Stimulated activated CD8-positive, alpha-beta memory T cell treated with anti-CD3 and anti-CD28 coated beads, Interleukin-7, amount 100 ng/mL, for 48 hours (primary cell): ENCODE measurements at places on chromosomes 5 and 9.

GRCh38 chr9:87167582-87167981 lies 220.3 kb upstream of the GAS1 start:
- DNase-seq = no peak

DNA sequence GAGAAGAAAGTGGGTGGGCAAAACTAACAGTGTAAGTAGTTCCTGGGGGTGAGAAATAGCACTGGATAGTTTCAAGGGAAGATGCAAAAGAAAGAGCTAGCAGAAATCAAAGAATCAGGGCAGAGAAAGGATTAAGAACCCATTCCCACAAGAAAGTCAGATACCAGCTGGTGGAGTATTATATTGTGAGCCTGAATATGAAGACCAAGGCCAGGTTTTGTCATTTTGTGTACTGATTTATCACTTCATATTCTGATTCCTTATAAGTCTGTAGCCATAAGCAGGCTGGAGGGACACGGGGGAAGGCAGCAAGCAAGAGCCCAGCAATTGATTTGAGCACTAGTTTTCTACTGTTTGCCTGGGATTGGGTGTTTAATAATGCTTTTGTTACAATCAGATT lies 80.2 kb downstream of the FREM1 start:
- DNase-seq = no peak

DNA sequence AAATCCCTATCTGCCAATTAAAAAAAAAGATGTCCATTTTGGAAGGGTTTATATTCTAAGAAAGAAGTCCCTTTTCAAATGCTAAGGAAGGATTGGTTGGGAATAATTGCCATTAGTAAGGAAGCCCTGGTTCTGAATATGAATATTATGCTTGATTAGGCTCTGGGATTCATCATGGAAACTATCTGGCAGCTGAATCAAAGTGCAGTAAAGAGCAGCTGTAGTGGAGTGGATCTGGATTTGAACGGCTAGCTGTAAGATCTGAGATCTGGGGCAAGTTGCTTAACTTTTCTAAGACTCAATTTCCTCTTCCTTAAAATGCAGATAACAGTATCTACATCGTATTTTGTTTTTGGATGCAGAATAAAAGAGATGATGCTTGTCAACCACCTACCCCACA lies 10.5 kb downstream of the IL12B start:
- DNase-seq = no peak

DNA sequence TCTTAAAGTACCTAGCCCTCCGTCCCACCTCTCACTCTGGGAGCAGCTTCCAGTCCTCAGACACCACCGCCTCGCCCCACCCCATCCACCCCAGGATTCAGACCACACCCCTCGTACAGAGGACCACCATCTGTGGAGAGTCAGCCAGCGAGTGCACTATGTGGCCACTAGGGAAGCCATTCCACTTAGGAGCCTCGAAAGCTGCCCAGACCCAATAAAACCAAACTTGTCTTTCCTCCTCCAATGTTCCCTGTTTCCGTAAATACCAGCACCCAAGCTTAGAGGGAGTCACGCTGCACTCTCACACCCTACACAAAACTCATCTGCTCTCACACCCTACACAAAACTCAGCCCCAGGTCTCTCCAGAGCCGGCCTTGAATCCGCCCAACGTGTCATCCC lies 1.9 kb downstream of the GCNT4 start:
- DNase-seq = no peak

DNA sequence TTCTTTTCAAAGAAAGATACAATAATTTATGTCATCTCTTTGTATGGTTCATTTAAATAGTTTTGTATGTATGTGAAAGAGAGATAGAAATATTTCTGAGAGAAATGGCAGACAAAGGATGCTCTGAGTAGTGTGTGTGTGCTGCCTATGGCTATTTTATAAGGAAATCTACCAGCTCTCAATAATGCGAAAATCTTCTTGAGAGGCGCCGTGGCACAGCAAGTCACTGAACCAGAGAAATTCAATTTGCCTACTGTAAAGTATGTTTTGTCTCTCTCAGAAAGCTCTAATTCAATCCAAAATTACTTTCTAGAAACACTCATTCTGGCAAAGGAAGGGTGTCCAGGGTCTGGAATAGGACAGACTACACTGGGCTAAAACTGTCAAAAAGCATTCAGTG lies 1981.1 kb downstream of the EFNA5 start:
- DNase-seq = no peak

- DNase-seq = no peak
These were observed 371 bp upstream of the PITX1 start for GRCh38 chr5:135034236-135034962.

GRCh38 chr9:82613498-82613897 lies 449.4 kb downstream of the RASEF start:
- no peak for DNase-seq

- DNase-seq = no peak
These were observed 221.9 kb downstream of the IRX2 start for GRCh38 chr5:2529371-2530092.

DNA sequence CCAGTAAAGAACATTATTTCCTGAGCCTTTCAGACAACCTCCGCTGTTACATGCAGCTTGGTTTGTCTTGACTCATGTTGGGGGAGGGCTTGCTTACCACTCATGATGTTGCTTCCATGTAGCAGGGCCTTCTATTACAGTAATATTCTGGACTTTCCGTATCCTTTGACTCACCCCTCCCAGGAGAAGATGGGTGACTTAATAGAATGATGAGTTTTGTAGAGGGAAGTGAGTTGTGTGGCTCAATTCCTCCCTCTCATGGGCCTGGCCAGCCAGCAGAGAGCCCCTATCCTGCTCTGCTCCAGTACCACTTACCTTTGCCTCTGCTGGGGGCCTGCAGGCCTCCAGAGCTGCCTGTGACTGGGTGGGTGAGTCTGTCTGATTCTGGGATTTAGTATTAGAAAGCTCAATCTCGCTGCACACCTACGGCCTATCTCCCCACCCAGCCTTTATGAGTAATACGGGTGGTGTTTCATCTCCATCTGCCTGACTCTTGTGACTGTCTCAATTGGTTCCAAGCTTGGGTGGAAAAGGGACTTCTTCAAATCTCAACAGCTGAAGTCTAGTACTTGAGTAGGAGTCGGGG lies 52.6 kb upstream of the KLF9 start:
- DNase-seq = no peak

DNA sequence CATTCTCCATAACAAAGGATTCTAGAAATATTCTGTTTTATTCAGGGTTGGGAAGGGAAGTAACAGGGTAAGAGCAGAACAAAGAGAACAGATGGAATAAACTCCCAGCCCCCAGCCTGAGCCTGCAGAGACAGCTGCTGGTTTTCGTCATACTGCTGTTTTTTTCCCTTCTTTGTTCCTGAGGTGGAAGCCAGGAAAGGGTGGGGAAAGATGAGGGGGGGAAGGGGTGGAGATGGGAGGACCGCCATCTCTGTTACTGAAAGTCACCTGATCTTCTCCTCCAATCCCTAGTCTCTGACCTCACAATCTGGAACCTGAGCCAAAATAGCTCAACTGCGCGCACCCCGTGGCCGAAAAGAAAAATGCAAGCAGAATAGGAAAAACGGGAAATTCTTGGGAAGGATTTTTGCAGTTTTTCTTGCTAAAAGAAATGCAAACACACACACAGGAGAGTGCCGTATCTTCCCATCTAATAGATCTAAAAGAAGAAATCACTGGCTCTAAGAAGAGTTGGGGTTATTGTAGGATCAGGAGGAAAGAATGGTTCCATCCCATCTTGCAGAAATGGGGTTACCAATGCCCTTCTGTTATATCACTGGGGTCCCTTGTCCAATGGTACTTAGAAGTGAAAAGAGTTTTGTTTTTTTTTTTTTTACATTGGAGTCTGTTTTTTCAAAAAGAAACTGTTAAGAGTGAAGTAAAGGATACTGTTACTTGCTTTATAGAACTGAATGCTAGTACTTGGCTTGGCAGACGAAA lies 57.9 kb downstream of the DIAPH1 start:
- DNase-seq = no peak

DNA sequence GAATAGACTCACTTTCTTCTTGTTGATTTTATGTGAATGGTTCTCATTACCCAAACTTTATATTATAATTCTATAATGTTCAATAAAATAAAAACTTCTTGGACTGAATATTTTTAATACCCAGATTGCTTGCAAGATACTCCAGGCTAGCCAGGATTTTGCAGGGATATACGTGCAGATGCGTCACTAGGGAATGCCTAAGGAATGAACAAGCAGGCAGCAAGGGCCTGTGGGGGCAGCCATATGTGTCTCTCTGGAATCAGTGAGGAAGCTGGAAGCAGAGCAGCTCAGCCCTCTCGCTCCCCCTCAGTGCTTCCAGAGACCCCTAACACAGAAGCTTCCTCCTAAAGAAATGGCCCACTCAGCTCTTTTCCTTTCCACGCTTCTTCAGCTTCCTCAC lies 457.4 kb downstream of the CCDC171 start:
- DNase-seq = no peak

DNA sequence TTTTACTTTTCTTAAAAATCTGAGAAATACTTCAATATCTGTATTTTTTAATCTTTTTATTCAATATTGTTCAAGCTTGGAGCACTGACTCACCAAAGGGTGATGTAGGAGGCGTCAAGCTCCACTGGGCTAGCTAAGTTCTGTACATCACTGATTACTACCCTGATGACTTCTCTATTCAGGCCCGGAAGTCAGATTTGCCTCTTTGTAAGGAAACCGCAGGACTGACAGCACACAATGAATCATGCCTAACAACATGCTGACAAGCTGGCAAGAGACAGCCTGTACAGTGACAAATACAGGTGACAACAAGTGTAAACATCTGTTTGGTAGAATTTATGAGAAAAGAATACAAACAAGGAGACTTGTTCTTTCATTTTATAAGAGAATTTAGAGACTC lies 627.9 kb upstream of the RORB start:
- no peak for DNase-seq

GRCh38 chr5:179986328-179986727 lies 78.6 kb upstream of the TBC1D9B start:
- DNase-seq = no peak

- no peak for DNase-seq
These were observed 132.0 kb upstream of the C6 start for GRCh38 chr5:41345295-41345694.

- no peak for DNase-seq
These were observed 29.0 kb downstream of the MED10 start for GRCh38 chr5:6349387-6349786.

- no peak for DNase-seq
These were observed 43.1 kb downstream of the TNFAIP8 start for GRCh38 chr5:119398727-119399466.

DNA sequence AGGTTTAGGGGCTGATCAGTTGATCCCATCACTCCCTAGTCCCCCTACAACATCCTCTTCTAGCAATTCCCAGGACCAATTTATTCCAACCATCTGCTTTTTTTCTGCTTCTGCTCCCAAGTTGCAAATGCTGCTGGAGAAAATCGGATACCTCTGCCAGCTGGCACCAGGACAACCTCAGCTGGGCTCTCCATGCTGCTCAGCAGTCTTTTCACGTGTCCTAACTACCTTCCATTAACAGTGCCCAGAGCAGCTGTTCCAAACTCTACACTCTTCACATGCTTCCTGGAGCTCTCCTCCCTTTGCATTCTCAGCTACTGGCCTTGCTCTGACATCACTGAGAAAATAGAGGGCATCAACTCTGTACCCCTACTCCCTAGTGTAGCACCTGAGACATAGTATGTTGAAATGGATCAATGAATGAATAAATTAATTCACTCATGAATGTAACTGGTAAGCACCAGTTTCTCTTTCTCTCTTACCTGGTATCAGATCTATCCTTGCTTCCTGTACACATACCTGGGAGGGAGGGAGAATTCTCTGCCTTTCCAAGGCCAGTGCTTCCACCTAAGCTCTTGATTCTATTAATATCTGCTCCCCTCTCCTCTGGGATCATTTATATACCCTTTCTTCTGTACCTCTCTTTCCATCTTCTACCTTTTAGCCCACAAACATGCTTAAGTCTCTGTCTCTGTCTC lies 191.0 kb downstream of the RAB3C start:
- DNase-seq = no peak

DNA sequence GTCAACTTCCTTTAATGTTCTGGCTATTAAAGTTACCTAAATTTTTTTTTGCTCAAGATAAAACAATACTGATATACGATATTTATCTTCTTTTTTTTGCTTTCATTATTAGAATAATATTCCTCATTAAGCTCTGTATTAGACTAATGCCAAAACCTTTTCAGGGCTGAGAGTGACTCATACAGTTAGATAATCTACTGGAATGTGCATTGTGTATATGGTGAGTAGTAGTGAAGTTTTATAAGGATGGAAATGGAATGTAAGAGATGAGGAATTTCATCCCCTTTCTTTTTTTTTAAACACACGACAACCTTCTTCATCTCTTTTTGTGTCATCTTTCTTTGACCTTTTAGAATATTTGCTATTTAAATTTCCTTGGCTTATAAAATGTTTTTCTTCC lies 268.6 kb downstream of the ISL1 start:
- no peak for DNase-seq

- no peak for DNase-seq
These were observed 124.0 kb upstream of the TAF11L2 start for GRCh38 chr5:17373814-17374556.

DNA sequence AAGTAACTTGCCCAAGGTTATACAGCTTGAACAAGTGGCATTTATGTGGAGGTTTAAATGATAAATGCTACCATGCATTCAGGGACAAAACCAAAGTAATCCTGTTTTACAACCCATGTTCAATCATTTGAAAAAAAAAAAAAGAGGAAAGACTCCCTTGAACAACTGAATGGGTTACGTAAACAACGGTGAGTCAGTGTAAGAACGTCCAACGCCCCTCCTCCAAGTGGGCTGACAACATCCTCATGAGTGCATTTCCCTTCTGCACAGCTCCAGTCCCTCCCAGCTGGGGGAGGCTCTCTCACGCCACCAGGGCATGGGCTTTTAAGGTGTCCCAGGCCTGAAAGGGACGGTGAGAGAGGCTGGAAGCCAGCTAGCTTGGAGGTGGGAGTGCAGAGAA lies 90.0 kb downstream of the PRRT1B start:
- no peak for DNase-seq

- no peak for DNase-seq
These were observed 182.9 kb downstream of the SAXO1 start for GRCh38 chr9:18849890-18850677.

DNA sequence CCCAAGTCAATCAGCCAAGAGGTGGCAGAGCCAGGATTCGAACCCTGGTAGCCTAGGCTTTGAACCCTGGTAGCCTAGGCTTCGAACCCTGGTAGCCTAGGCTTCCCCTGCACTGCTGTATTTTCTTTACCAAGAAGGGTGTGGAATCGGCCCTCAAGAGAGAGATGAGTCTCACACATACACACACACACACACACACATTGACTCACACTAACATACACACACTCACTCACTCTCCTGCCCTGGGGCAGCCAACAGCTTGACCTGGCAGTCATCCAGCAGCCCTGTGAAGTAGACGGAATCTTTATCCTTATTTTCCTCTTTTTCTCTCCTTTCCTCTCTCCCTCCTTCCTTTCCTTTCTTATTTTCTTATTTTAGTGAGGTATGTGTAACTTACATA lies 55.4 kb upstream of the RPL26L1 start:
- DNase-seq = no peak

GRCh38 chr5:62450259-62450658 lies 37.7 kb downstream of the IPO11 start:
- DNase-seq = no peak

GRCh38 chr5:56693220-56693579 lies 122.1 kb upstream of the MAP3K1 start:
- peak; percentile 25 for DNase-seq
